Mesenchymal stem cell (in vitro differentiated cells and primary cell): ENCODE measurements at places on chromosomes 6 and 20.

- no peak for DNase-seq
Observed at GRCh38 chr6:136979206-136979605, 57.1 kb downstream of the SLC35D3 start.

GRCh38 chr6:37354526-37355384, 972 bp downstream of the RNF8 start:
- DNase-seq: peak; percentile 39

DNA sequence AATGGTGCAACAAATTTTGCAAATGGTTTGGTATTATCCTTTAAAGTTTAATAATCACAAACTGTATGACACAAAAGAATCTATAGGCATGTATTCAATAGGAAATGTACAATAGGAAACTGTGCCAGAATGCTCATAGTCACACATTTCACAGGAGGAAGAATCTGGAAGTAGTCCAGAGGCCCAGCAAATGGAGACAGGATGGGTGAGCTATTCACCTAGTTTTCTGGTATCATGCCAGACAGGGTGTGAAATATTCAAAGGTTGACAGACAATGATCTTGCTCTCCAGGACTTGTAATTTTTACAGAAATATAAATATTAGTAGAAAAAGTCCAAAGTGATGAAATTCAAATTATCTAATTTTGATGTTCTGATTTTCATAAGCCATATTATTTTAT, 520.1 kb upstream of the IMPG1 start:
- DNase-seq: no peak

- no peak for DNase-seq
Observed at GRCh38 chr6:10690651-10691445, 3.6 kb downstream of the C6orf52 start.

- peak; percentile 99 for DNase-seq
Observed at GRCh38 chr6:129683601-129684322, 26.2 kb downstream of the ARHGAP18 start.

DNA sequence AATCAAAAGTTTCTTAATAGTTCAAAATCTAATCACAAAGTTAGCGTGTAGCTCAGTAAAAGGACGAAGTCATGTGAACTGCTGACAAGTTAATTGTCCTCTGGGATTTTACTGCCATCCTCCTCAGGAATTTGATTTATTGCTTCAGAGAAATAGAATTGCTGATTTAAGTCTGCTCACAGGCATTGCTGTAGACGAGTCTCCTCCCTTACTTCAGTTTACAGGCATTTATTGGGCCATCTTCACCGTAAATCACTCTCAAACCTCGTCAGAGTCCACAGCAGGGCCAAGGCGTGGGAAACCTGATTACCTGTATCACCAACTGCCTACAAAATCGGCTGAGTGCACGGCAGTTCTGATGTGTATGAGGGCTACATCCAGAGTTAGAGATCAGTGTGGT, 119.1 kb upstream of the PDE10A start:
- no peak for DNase-seq

DNA sequence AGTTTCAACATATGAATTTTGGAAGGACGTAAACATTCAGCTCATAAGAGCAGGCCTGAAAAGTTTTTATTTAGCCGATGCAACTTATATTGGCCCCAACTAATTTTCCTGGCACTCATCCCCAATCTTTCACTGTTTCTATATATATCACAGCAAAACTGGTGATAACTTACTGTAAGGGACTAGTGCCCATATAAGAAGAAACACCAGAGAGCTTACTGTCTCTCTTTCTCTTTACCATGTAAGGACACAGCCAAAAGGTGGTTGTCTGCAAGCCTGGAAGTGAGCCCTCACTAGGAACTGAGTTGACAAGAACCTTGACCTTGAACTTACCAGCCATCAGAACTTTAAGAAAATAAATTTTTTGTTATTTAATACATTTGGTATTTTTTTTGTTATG, 807.4 kb upstream of the CITED2 start:
- DNase-seq: no peak

GRCh38 chr6:73858376-73858775, 162.4 kb downstream of the CD109 start:
- DNase-seq: no peak

GRCh38 chr6:1335367-1336037, 23.6 kb downstream of the FOXQ1 start:
- DNase-seq: peak; percentile 83

- DNase-seq: no peak
Observed at GRCh38 chr20:31684153-31685015, 38.3 kb downstream of the BCL2L1 start.

DNA sequence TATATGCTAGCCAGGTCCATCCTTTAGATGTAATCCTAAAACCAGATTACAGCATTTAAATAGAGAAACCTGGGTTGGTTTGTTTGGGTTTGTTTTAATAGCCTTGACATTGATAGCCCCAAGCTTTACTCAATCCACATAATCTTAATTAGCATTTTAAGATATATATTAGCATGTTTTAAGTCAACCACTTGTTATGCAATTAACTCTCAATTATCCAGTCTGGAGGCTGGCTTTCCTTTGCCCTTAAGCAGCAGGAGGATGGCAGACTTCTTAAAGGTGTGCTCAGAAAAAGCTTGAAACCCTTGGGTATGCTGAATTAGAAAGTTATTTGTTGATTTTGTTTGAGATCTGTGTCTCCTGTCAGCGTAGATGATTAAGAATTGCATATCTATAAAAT, 46.3 kb upstream of the SMIM28 start:
- DNase-seq: no peak

DNA sequence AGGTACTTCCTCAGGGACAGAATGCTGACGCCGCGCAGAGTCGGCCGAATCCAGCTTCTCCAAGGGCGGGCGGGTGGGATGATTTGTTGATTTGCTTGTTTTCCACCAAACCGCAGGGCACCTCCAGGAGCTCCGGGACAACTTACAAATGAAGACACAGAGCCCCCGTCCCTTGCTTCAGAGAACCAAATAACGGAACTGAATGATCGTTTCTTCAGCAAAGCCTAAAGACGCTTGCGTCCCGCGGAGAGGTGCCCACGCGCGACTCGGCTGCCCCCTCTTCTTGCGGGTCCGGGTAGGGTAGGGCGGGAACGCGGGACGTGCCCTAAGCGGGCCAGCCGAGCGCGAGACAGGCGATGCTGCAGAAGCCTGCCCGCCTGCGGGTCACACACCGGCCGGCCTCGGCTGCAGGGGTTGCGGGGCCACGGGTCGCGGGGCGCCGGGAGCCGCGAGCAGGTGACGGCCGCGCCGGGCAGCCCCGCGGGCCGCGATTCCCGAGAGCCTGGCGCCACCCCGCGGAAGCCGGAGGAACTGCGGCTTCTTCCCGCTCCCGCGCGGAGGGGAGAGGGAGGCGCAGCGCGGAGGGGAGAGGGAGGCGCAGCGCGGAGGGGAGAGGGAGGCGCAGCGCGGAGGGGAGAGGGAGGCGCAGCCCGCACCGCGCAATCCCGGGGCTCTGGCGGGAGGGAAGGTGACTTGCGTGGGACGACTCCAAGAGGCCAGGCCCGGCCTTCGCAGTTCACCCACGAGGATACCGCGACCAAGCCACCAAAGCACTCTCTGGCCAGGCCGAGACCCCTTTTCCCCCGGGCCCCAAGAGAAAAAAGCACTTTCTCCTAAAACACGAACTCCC, 7.7 kb upstream of the FOXF2 start:
- no peak for DNase-seq

GRCh38 chr6:78347191-78347916, 520.0 kb upstream of the IRAK1BP1 start:
- no peak for DNase-seq

- DNase-seq: peak; percentile 37
Observed at GRCh38 chr6:74250161-74250818, 554.3 kb downstream of the CD109 start.

DNA sequence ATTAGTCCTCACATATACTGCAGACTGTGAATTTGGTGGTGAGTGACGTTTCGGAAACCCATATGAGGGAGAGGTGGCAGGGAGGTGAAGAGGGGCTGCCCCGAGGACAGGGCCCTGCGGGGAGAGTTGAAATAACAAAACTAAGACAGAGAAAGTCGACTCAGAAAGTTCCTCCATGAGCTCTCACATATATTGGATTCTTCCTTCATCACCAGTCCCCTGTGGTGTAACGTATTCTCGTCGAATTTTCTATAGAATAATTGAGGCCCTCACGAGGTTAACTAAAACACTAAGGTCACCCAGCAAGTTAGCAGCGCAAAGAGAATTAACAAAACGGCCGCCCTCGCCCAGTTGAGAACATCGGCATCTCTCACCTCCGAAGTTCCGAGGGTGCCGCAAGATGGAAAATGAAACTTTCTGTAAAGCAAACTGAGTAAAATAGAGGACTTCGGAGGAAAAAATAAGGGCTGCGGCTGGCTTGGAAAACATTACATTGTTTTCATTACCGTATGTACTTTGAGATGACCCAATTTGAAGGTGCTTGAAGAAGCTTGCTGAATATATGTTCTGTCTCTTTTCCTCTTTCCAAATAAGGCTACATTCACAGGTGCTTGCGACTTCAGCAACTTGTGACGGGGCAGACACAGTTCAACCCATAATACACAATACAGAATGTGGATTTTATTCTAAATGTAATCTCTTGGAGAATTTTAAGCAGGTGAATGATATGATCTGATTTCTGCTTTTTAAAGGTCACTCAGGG, 490.9 kb upstream of the JARID2 start:
- no peak for DNase-seq

GRCh38 chr6:148295261-148295887, 47.3 kb upstream of the SASH1 start:
- no peak for DNase-seq

DNA sequence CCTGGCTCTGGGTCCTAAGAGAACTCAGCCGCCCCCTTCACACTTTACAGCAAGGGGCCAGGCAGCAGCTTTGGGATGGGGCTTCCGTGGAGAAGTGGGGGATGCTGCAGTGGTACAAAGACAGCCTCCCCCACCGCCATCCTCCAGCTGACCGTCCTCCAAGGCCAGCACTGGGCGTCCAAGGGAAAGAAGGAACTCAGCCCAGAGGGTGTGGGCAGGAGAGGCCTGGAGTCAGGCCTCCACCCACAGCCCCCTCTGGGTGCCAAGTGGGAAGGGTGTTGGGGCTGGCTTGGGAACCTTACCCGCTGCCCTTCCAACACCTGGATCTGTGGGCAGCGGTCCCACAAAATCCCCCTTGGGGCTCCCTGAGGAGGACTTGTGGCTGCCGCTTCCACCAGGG, 13.1 kb downstream of the STMN3 start:
- no peak for DNase-seq

DNA sequence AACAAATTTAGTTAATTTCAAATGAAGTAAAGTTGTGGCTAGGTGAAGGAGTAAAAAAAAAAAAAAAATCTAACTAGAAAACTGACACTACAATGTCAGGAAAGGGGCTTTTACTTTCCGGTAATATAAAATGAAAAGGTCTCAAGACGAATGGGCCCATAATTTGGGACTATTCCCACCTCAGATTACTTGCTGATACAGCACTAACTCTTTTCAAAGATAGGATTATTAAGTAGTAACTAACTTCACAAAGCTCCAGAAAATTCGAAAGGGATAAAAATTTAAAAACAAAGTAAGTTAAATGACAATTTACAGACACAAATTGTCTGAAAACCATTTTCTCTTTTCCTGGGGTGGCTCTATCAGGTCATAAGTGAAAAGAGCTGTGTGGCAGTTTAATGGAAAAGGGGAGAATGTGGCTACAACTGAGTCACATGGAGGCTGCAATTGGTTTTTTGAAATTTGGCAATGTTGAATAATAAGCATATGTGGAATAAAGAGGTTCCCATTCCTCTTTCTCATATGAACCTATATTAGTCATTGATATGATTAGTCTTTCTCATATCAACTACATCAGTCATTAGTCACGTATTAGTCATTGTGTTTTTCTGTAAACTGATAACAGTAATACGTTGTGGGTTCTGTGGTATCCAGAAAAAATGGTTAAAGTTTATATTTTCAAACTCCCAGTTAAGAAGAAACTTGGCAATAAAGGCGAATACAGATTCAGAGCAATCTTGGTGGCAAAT, 78.0 kb downstream of the RWDD2A start:
- DNase-seq: peak; percentile 79

DNA sequence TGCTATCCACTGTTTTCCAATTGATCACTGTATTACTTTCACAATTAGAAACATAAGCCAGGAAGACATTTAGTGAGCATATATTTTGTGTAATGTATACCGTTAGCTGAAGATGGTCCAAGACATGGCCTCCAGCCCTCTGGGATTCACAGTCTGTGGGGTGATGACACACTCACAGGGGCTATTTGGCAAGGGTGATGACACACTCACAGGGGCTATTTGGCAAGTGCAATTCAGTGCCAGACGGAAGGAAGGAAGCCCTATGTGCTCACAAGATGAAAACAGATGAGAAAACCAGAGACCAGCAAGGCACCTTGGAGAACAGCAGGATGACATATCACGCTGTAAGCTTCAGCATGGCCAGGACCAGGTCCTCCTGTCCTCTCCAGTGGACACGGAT, 183.7 kb downstream of the MBOAT1 start:
- DNase-seq: no peak

DNA sequence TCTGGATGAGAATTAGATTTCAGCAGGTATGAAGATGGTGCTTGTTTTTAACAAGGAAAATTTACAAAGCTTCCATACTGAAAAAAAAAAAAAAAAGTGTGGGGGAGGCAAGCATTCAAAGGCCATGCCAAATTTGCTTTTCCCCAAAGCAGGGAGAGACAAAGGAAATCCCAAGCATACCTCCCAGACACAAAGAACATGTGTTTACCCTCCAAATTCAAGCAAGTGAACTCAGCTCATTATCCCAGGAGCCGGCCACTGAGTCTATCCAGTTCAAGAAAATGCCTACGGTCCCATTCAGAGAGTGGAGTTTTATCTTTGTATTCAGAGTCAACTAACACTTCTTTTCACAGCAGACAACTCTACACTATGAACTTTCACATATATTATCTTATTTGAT, 102.7 kb upstream of the ID4 start:
- DNase-seq: no peak

DNA sequence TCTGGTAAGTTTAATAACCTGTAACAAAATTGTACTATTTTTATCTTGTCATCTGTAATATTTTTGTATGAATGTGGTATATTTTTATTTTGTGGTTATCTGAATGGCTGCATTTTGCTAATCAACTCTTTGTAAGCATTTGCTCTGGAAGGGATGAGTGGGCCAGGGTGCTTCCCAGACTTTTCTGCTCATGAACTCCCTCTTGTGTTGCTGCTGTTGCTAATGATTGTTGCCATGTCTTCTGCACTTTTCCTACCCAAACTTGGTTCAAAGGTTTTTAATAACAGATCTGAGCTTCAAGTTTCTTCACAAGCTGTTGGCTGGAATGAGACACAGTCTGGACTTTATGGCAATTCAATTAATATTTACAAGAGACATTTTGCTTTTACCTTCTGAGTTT, 1005.7 kb downstream of the HACE1 start:
- no peak for DNase-seq

DNA sequence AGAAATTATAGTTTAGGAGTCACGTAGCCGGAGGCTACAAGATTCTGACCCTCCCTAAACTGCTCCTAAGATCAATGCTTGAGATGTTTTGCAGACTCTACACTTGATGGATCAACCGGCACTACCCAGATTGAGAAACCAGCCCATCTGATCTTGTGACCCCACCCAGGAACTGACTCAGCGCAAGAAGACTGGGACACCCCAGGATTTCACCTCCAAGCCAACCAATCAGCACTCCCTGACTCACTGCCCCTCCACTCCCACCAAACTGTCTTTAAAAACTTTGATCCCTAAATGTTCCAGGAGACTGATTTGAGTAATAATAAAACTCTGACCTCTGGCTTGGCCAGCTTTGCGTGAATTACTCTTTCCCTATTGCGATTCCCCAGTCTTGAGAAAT, 99.8 kb downstream of the OPRM1 start:
- no peak for DNase-seq
